ENCODE measurements at places on chromosomes 5 and 9.

- no peak for DNase-seq
Measured at GRCh38 chr5:115544043-115544435, 536 bp downstream of the FEM1C start.

- DNase-seq: no peak
Measured at GRCh38 chr5:14457476-14457875, 124.1 kb upstream of the OTULINL start.

- no peak for DNase-seq
Measured at GRCh38 chr9:134988706-134989105, 71.0 kb upstream of the FCN1 start.

DNA sequence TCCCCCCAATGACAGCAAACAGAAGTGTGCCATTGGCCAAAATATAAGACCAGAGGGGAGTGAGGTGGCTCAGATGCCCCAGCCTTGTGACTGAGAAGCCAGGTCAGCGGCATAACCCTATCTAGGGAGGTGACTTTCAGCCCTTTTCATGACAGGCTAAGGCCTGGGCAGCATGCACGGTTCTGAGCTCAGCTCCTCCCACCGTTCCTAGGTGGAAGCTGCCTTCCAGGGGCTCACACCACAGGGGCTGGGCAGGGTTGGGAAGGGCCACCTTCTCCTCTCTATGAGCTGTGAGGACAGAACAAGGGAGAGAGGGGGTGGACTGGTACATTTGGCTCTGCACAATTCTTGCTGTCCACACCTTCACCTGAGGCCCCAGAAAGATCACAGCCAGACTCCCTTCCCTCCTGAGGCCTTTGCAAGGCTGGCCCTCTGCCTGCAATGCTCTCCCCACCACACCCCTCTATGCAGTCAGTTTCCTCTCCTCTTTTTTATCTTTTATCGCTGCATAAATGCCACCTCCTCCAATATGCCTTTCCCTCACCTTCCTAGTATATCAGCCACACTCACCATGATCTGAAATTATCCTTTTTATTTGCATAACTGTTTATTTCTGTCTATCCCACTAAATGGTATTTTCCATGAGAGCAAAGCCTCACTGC is 5.1 kb upstream of the EGR1 start:
- no peak for DNase-seq

DNA sequence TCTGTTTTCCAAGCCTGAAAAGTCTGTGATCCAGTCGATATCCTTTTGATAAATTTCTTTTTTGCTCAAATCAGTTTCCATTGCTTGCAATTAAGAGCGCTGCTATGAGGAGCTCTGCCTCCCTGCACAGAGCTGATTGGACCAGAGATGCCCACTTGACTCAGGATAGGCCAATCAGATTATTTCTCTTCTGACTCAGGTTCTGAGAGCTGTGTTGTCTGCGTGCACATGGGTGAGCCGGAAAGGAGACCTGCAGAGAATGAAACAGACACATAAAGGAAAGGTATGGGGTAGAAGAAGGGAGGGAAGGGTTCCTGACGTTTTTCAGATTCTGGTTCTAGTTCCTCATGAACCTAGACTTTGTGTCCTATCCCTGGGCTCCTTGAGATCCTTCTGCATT is 15.8 kb upstream of the FABP6 start:
- DNase-seq: no peak

Measured in GM04504 (cell line).